RPMI7951 (cell line): ENCODE measurements at places on chromosomes 6 and 20.

- DNase-seq: peak; percentile 63
Measured at GRCh38 chr6:31462964-31463870, 34.7 kb upstream of the MICB start.

GRCh38 chr20:2248837-2249236, 47.0 kb upstream of the TGM3 start:
- no peak for DNase-seq

- DNase-seq: no peak
Measured at GRCh38 chr20:36957875-36958667, 6.6 kb upstream of the SAMHD1 start.

DNA sequence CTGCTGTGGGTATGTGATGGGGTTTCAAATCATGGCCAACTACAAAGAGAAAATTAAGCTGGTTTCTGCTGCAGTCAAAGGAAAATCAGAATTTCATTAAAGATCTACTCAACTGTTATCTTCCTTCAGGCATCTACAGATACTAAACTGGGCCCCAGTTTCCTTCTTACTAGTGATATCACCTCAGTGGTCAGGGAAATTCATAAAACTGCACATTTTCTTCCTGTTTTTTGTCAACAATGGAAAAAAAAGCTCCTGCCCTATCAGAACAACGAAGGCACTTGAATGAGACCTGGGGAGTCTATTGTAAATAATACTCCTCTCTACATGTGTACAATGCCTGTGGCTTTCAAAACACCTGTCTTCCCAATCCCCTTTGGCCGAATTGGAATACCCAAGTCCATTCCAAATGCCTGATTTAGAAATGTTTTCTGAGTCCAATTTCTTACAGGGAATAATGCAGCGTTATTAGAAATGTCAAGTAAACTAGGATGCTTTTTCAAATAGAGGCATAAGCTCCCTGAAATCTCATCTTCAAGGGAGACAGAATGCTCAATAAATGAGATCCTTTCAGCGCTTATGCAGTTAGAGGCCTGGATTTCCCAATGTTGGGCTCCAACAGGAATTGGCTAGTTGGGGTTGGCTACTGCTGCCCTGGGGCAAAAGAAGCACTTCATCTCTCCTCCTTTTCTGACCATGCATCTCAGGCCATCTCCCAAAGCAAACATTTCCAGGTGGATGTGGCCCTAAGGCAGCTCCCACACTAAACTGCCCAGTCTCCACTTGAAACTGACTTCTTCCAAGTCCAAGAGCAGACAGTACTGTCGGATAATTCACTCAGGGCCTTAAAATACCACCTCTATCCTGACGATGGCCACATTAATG, 143.3 kb downstream of the NFATC2 start:
- DNase-seq: peak; percentile 59

GRCh38 chr6:167047554-167047953, 48.4 kb downstream of the CEP43 start:
- no peak for DNase-seq

- DNase-seq: no peak
Measured at GRCh38 chr6:26502165-26502564, 2.1 kb downstream of the BTN1A1 start.

GRCh38 chr20:17525650-17526049, 5.5 kb downstream of the BFSP1 start:
- peak; percentile 45 for DNase-seq

GRCh38 chr20:31617432-31618104, 12.5 kb downstream of the ID1 start:
- DNase-seq: no peak

DNA sequence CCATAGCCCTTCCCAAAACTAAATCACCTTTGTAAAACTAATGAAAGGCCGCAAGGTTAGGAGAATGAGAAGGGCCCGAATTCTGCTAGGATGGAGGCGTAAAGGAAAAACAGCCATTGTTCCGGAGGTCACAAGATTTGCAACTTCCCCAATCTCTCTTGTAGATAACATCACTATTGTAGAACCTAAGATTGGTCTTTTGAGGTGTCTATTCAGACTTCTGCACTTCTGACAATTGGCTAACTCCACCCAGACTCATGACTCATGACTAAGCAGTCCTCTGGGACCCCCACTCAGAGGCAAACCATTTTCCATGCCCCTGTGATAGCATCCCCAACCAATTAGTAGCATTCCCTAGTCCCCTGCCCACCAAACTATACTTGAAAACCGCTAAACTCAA, 210.5 kb upstream of the SHLD1 start:
- DNase-seq: no peak

DNA sequence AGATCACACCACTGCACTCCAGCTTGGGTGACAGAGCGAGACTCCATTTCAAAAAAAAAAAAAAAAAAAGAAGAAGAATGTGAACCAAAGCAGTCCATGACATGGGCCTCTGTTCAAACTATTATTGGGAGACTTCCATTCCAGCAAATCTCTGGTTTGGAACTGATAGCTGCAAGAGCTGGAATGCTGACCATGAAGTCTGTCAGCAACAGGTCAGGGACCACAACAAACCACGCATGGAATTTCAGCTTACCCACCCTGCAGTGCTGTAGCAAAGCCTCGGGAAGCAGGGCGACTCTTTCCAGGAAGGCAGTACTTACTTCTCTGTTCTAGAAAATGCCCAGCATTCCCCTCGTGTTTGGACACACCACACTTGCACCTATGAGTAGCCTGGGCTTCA, 34.1 kb upstream of the TBC1D7 start:
- DNase-seq: no peak

GRCh38 chr20:58402827-58403226, 13.8 kb downstream of the VAPB start:
- DNase-seq: no peak

GRCh38 chr6:43146709-43147688, 24.1 kb upstream of the SRF start:
- DNase-seq: no peak

DNA sequence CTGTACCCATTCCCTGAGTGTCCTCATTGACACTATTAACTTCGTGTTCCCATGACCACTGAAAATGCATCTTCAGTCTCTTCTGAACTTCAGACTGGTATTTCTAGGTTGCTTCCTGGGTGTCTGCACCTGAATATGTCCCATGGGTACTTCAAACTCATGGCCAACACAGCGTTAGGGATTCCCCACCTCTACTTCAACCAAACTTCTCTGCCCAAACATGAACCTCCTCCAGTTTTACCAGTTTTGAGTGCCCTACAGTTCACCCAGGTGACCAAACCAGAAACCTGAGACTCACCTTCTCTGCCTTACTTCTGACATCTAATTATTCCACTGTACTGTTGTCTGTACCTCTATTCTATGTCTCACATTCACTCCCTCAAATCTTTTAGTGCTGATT, 99.5 kb upstream of the SUPT3H start:
- DNase-seq: no peak

- DNase-seq: peak; percentile 41
Measured at GRCh38 chr6:107716688-107717089, 107.4 kb downstream of the SCML4 start.

DNA sequence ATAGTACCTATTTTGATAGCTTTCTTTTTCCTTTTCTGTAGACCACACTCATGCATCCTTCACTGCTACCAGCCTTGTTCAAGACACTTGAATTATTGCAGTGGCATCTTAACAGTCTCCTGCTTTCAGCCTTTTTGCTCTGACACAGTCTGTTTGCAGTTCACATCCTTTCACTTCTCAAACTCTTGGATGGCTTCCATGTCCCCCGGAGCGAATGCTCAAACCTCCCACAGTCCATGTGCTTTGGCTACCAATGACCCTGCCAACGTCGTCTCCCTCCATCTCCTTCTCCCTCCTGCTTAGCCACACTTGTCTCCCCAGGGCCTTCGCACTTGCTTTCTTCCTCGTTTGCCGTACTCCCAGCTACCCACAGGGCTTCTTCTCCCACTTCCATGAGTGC, 270.0 kb upstream of the ZFP64 start:
- DNase-seq: peak; percentile 61

GRCh38 chr6:113320653-113321052, 536.5 kb upstream of the MARCKS start:
- no peak for DNase-seq

DNA sequence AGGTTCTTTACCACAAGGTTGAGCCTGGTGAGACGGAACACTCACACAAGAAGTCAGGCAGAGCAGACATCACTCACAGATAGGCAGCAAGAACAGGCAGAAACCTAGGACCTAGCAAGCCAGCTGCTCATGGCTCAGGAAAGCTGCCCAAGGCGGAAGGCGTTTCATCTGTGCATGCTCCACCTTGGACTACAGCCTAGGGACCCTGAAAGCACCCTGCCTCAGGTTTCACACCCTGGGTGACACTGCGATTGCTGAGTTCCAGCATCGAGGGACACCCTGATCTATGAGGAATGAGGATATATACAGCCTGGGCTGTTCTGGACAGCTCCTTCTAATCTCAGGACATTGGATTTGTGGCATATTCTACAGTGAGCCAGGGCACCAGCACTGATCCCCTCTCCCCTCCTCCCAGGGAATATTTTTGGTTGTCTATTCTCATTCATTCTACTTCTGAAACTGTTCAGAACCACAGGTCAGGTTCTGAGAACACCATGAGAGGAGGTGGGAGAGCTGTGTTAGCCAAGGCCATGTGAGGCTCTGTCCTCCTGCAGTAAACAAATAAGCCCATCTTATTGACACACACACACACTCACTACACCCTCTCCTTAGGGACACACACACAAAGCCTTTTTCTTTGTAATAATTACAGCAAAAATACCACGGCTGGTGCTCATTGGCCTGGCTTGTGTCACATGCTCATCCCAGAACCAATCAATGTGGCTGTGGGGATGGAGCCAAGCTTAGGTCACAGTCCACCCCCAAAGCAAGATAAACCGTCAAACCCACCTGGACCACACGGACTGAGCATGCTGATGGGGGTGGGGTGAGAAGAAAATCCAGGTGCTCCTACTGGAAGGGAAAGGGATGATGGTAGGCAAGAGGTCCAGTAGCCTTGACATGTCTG, 26.3 kb upstream of the PMEPA1 start:
- no peak for DNase-seq

GRCh38 chr6:119533603-119534279, 184.2 kb upstream of the MAN1A1 start:
- peak; percentile 79 for DNase-seq

- no peak for DNase-seq
Measured at GRCh38 chr20:25565578-25566157, 19.7 kb downstream of the NINL start.

DNA sequence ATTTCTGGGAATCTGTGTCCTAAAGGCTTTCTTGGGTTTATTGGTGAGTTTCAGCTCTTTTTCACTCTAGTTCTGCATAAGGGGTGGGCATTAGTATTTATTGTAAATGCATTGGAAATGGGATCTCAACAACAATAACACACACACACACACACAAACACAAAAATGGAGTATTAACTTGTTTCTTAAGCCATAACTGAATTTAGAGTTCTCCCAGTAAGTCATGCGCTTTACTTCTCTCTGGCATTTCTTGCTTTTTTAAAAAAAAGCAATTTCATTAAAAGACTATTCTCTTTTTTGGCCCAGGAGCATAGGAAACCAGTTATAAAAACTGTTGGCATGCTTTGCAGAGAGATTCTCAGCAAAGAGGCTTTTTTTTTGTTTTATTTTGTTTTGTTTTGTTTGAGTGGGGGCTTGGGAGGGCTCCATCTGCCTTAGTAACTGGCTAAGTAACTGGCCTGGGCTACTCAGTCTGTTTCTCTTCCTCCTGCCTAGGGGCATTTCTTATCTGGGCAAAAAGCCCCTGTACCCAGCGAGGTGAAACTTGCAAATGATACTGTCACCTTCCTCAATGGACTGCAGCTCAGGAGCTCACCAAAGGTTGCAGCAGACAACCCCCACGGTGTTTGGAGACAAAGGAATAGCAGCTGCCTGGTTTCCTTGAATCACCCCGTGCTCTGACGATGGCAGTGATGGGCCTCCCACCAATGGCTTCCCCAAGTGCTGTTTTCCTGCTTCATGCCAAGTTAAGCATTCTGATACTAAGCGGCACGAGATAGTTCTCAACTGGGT, 128.5 kb downstream of the BCAS1 start:
- no peak for DNase-seq

GRCh38 chr20:21516861-21517565, 3.1 kb upstream of the NKX2-2 start:
- no peak for DNase-seq

DNA sequence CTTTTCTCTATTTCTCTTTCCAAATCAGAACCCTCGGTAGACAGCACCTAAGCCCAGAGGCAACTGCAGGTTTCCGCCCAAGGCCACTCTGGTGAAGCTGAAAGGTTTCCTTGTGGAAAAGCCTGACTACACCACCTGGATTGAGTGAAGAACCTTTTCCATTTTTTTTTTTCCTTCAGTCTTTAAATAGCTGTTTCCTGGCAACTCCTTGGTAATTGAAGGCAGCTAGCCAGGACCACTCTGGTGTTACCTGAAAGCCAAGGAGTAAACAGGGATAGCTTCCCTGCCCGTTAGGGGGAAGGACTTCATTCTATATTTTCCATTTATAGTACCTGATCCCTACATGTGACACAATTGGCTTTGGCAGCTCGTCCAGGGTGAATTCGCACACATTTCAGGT, 1238.4 kb downstream of the GRIK2 start:
- no peak for DNase-seq

DNA sequence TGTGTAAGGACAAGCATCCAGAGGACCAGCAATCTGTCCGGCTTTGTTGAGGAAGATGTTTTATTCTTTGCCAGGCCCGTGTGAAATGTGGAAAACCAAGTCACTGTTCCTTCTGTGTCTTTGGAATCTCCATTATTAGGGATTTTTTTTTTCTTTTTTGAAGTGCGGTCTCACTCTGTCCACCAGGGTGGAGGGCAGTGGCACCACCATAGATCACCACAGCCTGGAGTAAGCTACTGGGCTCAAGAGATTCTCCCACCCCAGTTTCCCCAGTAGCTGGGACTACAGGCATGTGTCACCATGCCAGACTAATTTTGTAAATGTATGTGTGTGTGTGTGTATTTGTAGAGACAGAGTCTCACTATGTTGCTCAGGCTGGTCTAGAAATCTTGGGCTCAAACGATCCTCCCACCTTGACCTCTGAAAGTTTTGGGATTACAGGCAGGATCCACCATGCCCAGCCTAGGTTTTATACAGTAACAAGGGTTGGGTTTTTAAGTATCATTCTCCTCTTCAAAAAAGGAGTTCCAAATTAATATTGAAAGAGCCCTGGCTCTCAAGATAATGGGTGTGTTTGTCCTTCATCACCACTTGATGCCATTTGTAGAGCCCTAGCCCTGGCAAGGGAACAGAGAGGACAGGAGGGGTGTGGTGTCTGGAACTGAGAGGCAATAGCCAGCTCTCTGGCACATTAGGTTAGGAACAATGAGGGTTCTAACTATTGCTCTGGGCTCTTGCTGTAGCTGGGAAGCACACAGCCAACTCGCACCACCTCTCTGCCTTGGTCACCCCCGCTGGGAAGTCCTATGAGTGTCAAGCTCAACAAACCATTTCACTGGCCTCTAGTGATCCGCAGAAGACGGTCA, 3.1 kb downstream of the LAMP5 start:
- DNase-seq: no peak

DNA sequence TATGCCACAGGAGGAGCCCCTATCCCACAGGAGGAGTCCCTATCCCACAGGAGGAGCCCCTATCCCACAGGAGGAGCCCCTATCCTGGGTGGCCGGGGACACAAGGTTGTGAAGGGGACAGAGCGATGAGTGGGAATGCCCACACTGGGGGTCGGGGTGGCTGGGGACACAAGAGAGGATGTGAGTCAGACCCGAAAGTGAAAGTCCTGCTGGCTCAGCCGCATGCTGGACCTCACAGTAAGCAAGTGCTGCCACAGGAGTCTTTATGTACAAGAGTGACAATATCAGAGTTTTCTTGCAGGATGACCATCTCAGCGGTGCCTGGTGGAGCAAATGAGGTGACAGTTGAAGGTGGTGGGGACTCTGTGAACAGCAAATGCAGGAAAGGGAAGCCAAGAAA, 93.7 kb downstream of the PSMB1 start:
- DNase-seq: peak; percentile 82
